ENCODE measurements at places on chromosomes 6 and 20.

- peak; percentile 80 for DNase-seq
These were observed 780 bp downstream of the ARMC12 start for GRCh38 chr6:35737413-35738211.

DNA sequence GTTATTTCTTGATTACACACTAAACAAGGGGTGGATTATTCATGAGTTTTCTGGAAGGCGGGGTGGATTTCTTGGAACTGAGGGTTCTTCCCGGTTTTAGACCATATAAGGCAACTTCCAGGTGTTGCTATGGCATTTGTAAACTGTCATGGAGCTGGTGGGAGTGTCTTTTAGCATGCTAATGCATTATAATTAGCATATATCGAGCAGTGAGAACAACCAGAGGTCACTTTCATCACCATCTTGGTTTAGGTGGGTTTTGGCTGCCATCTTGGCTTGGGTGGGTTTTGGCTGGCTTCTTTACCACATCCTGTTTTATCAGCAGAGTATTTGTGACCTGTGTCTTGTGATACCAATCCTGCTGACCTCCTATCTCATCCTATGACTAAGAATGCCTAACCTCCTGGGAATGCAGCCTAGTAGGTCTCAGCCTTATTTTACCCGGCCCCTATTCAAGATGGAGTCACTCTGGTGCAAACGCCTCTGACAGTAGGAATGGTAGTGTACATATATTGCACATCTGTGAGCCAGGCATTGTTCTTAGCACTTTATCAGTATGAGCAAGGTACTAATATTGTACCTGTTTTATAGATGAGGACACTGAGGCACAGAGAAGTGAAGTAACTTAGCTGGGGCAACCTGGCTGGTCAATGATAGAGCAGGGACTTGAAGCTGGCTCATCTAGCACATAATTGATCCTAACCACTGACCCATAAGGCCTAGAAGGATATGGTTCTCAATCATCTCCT is 203.7 kb downstream of the NFATC2 start:
- no peak for DNase-seq

DNA sequence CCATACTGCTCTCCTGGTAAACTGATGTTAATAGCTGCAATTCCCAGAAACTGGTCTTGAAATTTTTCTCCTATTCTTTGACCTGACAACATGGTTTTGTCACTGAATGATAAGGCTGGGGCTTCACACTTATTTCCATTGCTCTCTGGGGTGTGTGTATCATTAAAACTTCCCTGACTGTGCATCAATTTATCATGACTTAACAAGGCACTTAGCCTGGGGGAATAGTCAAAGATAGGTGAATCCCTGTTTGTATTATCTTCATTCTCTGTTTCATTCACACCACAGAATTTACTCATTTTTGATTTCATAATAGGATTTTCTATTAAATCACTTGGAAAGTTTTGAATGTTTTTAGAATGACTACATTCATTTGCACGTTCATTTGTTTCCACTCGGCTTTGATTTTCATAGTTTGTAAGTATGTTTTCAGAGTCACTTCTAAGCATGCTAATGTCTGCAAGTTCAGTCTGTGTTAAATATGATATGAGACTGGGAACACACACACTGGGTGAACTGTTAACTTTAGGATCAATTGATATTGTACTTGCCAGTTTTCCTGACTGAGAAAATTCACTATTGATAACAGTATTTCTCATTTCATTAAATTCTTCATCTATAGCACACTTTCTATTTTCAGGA is 35.5 kb downstream of the DST start:
- DNase-seq: no peak

GRCh38 chr6:163126741-163127140 is 287.8 kb upstream of the QKI start:
- no peak for DNase-seq

GRCh38 chr6:101711518-101711917 is 318.0 kb downstream of the GRIK2 start:
- DNase-seq: no peak

- no peak for DNase-seq
These were observed 470 bp downstream of the COL20A1 start for GRCh38 chr20:63293456-63293855.

DNA sequence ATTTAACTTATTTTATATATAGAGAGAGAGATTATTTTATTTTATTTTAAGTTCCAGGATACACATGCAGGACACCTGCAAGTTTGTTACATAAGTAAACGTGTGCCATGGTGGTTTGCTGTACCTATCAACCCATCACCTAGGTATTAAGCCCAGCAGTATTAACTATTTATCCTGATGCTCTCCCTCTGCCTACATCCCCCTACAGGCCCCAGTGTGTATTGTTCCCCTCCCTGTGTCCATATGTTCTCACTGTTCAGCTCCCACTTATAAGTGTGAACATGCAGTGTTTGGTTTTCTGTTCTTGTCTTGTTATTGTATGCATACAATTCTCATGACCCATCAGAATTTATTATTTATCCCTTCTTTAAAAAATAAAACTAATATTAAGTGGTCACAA is 34.6 kb downstream of the FKBP1C start:
- DNase-seq: peak; percentile 13

All from SHP77 treated with DMSO at 0.1 percent for 48 hours (cell line).